Activated T-cell treated with anti-CD3 and anti-CD28 coated beads for 4 hours (primary cell): ENCODE measurements at places on chromosomes 6 and 20.
A peak's percentile ranks its signal among the peaks of the same experiment; 100 is the strongest.

- peak; percentile 53 for DNase-seq
These were observed 1.5 kb upstream of the GMEB2 start for GRCh38 chr20:63628246-63628975.

DNA sequence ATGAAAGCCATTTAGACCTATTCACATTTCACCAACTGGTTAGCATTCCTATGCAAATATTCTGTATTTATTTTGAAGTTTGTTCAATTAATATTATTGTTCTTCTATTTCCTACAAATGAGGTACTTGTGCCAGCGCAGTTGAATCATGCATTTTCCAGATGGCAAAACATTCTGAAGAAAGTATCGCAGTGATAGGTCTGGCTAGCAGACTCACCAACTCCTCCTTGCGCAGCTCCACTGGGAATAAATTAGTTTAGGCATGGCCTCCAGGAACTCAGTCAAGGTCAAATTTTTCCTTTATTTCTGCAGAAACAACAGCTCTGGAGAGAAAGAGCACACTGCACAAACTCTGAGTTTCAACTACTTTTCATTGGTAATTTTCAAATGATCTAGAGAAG, 437.7 kb downstream of the COL12A1 start:
- DNase-seq, result no peak

DNA sequence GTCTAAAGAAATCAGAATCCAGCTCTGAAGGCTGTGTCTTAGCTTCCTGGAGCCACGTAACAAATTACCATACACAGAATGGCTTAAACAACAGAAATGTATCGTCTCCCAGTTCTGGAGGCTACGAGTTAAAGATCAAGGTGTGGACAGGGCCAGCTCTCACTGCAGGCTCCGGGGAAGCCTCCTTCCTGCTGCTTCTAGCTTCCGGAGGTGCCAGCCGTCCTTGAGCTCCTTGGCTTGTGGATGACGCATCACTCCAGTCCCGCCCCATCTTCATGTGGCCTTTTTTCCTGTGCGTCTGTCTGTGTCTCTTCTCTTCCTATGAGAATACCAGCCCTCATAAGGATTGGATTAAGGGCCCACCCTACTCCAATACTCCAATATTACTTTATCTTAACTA, 319.1 kb upstream of the QKI start:
- no peak for DNase-seq

GRCh38 chr6:72381076-72381475, 240.8 kb upstream of the KCNQ5 start:
- DNase-seq, result no peak

- no peak for DNase-seq
These were observed 49.4 kb upstream of the CD83 start for GRCh38 chr6:14068133-14068532.

- DNase-seq, result no peak
These were observed 54.5 kb downstream of the TRIM38 start for GRCh38 chr6:26016963-26017631.

- no peak for DNase-seq
These were observed 154.1 kb upstream of the BMP2 start for GRCh38 chr20:6613280-6613861.

GRCh38 chr6:90703336-90703735, 116.5 kb upstream of the MAP3K7 start:
- DNase-seq, result no peak

GRCh38 chr20:46959081-46959692, 64.5 kb downstream of the EYA2 start:
- DNase-seq, result no peak

GRCh38 chr20:42150230-42150629, 532.1 kb upstream of the CHD6 start:
- DNase-seq, result no peak

DNA sequence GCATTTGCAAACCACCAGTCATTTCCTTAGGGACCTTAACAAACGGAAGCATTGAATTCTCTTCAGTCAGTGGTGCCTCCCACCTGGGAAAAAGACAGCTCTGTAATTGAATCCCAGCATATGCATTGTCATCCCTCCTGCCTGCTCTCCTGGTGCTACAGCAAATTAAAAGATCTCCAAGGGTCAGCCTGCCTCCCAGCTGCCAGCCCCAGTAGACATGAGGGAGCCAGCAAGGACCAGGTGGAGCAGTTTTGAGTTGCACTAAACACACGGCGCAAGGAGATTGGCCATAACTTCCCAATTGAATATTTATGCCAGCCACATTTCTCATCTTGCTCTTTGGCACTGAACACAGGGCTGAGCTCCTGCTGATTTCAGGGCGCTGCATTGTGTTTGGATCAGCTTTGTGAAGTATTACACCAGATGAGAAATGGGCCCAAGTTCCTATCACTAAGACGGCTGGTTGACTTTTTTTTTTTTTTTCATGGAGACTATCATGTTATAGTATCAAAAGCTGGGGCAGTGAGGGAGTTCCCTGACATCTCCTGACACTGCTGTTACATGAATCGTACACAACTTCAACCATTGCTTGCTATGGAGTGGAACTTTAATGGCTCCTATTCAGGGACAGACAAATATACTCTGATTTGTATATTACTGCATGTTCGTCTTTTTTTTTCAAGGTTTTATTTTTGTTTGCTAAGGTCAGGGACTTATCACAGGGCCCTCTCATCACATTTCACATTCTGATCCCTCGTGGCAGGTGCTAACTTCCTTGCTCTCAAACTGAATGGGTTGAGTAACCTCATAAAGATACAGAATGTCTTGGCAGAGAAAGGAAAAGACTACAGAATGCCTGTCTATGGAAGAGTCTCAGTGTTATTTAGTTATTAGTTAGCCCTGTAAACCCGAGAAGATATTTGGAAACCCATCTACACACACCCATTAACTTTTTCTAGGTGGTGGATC, 191.1 kb downstream of the EYA4 start:
- no peak for DNase-seq

DNA sequence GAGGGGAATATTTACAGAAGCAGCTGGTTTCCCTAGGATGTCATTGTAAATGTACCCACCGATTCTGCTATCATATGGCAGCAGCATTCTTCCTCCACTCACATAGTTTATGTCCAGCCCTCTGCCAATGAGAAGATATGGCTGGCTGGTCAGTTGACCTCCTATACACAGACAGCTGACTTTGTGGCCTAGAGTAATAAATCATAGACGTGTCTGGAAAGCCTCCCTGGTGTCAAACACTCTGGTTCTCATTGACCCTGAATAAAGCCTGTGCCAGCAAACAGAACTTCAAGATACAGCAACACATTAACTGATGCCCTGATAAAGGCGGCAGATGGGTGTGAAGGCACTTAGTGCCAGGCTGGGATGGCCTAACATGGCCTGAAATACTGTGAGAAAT, 52.6 kb downstream of the GPR63 start:
- DNase-seq, result no peak

DNA sequence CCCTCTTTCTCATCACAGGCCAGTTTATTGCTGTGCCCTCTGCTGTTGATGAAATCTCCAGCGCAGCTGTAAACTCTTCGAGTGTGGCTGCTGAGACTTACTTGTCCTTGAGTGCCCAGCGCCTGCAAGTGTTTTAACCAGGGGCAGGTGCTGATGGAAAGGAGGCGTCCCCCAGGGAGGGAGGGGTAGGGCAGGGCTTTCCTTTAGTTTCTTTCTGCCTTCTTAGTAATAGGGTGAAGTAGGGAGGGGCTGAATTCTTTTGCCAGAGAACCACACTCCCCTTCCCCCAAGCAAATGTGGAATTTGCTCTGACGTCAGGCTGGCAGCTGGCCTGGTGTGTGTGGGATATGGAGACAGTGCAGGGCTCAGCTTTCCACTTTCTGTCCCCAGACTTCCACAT, 61.2 kb downstream of the IGF2R start:
- no peak for DNase-seq

DNA sequence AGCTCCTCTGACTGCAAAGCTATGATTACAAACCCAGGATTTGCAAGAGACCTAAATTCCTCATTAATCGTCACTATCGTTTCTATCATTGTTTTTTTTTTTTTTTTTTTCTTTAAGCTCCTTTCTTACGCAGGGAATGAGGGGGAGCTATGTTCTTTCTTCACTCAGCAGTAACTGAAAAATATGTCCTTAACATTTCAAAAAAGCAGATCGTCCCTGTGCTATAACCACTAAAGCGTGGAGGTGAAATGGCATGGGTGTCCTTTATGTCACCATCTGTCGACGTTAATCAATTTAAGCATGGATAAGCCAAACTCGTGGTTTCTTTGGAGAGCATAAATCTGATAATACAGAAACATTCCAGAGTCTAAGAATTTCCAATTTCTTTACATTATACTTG, 67.9 kb upstream of the TRAF3IP2 start:
- no peak for DNase-seq

GRCh38 chr20:35739294-35740163, 2.5 kb downstream of the RBM39 start:
- no peak for DNase-seq

- DNase-seq, result no peak
These were observed 71.8 kb upstream of the CENPW start for GRCh38 chr6:126268092-126268491.

GRCh38 chr6:106870069-106870468, 104.5 kb downstream of the CD24 start:
- no peak for DNase-seq

GRCh38 chr6:6402591-6402990, 82.1 kb upstream of the F13A1 start:
- DNase-seq, result no peak

DNA sequence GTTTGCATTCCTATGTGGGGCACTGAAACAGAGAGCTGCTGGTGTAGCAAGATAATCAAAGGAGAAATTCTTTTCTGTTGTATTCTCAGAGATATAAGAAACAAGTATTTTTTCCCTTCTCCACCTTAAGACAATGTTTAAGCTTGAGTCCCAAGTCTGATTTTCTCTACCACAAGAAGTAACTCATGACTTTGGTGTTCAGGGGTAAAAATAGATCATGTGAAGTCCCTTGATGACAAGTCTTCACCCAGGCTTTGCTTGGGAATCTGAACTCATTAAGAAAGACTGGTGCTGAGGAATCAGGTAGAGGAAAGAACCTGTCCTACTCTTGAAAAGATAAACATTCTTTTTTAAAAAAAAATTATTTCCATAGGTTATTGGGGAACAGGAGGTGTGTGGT, 205.6 kb downstream of the ALDH8A1 start:
- no peak for DNase-seq

DNA sequence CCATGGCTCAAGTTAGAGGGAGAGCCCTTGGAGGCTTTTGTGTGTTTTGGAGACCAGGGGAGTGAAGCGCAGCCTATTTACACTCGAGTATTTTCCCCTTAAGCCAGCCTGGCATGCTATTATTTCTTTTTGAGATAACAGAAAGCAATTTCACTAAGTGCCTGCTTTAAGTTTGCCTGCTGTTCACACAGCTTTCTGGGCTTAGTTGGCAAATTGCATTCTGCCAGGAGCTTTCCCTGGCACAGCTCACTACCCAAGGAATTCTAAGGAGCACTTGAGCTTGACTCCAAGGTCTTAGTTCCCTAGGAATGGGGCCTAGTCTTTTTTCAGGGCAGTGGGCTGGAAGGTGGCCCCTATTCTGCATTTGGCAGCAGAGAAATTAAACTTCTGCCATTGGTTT, 19.0 kb upstream of the ASXL1 start:
- DNase-seq, result no peak

DNA sequence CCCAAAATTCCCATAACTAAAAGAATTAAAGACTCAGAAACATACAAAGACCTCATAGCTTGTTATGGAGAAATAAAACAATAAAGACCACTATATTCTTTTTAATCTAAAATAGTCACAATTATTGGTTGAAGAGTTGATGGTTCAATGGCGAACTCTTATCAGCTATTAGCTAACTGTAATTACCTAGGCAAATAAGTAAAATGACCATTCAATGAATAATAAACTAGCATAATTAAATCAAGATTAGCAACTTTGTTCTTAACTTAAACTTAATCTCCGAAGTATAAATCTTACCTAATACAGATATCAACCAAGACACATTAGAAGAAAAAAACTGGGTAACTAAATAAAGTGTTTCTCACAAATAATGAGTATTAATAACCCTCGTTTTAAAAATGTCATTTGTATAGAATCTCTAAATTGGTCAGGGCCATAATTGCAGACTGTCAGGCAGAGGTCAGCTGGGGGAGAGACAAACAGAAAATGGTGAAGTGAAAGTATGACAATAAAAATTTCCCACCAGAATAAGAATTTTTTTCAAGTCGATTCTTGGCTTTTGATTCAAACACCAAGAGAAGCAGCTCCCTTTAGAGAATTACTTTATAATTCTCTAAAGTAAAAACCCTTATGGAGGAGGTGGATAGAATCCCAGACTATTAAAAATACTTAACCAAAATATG, 1.7 kb downstream of the FKBP5 start:
- no peak for DNase-seq

- DNase-seq, result no peak
These were observed 250.7 kb downstream of the MAFB start for GRCh38 chr20:40438161-40438830.

DNA sequence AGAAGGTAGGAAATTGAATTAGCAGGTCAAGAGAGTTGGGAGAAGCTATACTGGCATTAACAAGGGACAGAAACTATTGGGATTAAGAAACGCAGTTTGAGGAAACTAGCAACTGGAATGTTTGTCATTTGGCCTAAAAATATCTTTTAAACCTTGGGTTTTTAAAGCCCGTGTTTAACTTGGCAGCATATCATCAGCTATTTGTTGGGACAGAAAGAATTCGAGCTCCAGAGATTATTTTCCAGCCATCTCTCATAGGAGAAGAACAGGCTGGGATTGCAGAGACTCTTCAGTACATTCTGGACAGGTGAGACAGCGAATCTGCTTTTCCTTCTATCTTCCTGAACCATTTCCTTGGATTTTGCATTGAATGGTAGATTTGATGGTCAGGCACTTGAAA, 17.8 kb downstream of the ACTR5 start:
- no peak for DNase-seq

GRCh38 chr6:31621991-31622390, 1.5 kb downstream of the PRRC2A start:
- DNase-seq, result no peak

GRCh38 chr20:26276554-26277210, 580.0 kb upstream of the ZNF337 start:
- no peak for DNase-seq

DNA sequence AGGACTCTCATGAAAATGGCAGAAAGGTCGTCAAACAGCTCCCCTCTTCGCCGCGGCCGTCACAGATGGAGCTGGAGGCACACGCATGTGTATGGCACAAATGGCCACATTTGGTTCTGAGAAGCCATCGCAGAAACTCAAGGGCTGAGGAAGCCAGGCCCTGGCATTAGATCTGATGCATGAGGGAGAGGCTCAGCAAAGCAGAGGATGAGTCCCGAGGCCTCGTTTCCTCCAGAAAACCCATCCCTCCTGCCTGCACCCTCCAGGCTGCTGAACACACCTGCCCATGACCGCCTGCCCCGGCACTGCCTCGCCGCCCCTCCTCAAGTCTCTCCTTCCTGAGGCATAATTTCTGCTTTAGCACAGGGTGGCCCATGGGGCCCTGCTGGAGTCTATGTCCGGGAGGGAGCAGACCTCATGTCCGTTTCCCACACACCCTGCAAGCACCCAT, 240.3 kb downstream of the DLL1 start:
- DNase-seq, result no peak

- DNase-seq, result no peak
These were observed 70.9 kb downstream of the BMP7 start for GRCh38 chr20:57195469-57196100.
